Muscle of leg (tissue), 16 donors: ENCODE measurements at places on chromosomes 1 and 21. TPM values are rescaled to one million over a fixed set of nuclear protein-coding genes. Genes with fewer than 3 reads are reported as not detected.

VAV3 gene
- 4.1 TPM for polyA plus RNA-seq

ATP1A4 gene
- polyA plus RNA-seq: 0.96 TPM

CAPZA1 gene
- polyA plus RNA-seq: 91.5 TPM

PDE9A gene
- polyA plus RNA-seq: 11.2 TPM

LDLRAD1 gene
- polyA plus RNA-seq: not detected
